ENCODE measurements at places on chromosomes 7 and 10. TPM values are rescaled to one million over a fixed set of nuclear protein-coding genes. Genes with fewer than 3 reads are reported as not detected.
A peak's percentile ranks its signal among the peaks of the same experiment; 100 is the strongest.

- no peaks in the 10 kb centered on the region for H3K4me1 ChIP-seq
- no peak overlapping the region for H3K27ac ChIP-seq
- H3K27me3 ChIP-seq = no peaks in the 10 kb centered on the region
- no peak for DNase-seq
These were observed 146.6 kb downstream of the SH2D4B start for GRCh38 chr10:80684259-80684658.

The ZPBP gene
- total RNA-seq = 0.36 TPM

The FAM20C gene
- 1.1 TPM for total RNA-seq

The MSMB gene
- total RNA-seq = not detected

DNA sequence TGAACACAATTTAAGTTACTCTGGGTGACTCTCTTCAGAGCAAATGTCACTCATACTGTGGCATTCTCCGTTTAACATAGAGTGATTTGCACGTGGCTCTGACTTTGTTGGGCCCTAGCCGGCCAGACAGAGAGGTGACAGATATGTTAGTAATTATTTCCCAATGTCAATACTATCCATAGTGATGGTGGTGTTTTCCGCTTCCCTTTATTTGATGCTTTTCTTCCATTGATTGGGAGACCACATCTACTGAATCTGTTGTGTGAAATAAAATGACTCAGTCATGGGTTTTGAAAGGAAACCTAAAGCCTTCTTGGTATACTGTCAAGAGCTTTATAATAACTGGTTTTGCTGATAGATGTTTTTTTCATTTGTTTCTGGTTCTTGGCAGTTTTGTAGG lies 7.4 kb downstream of the AVL9 start:
- H3K27me3 ChIP-seq = no peaks in the 10 kb centered on the region
- DNase-seq = peak; percentile 71
- peak overlapping the region; percentile 90 for H3K27ac ChIP-seq
- peak overlapping the region; percentile 11 for H3K4me3 ChIP-seq

The TES gene
- total RNA-seq = 65.7 TPM

The GTPBP4 gene
- 119 TPM for total RNA-seq

DNA sequence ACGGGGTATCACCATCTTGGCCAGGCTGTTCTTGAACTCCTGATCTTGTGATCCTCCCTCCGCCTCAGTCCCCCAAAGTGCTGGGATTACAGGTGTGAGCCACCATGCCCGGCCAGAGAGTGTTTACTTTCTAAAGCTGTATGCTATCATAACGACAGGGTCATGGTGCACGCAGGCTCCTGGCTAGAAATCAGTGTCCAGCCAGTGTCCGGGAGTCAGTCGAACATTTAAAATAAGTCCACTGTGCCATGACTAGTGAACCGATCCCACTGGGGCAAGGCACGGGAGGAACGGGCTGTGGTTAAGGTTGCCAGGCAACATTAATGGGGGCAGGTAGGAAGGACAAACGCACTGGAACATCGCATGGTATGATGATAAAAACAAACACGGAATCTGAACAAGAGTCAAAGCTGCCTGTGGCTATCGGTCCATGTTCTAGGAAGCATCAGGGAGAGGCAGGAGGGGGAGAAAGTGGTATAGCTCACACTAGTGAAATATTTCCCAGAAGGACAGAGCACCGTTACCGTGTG lies 89.0 kb upstream of the SEPHS1 start:
- no peaks in the 10 kb centered on the region for H3K36me3 ChIP-seq
- DNase-seq = no peak
- H3K27me3 ChIP-seq = peaks cover 40% of the 10 kb centered on the region
- H3K4me1 ChIP-seq = peaks cover 11% of the 10 kb centered on the region

The HABP2 gene
- not detected for total RNA-seq

DNA sequence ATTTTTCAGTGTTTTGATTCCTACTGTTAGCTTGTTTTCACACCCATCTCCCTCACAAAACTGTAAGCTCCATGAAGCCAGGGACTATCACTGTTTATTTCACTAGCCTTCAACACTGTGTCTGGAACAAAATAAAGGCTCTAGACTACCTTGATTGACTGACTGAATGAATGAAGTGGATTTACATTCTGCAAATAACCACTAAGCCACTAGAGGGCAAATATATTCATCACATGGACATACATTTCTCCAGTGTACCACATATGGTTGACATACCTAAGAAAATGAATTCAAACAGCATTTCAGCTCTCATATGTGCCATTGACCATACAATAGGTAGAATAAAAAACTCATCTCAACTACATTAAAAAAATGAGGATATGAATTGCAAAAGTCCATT lies 185.9 kb downstream of the RAB11FIP2 start:
- H3K36me3 ChIP-seq = no peaks in the 10 kb centered on the region
- H3K4me3 ChIP-seq = no peak overlapping the region
- peaks cover 13% of the 10 kb centered on the region for H3K27me3 ChIP-seq
- H3K4me1 ChIP-seq = no peaks in the 10 kb centered on the region

DNA sequence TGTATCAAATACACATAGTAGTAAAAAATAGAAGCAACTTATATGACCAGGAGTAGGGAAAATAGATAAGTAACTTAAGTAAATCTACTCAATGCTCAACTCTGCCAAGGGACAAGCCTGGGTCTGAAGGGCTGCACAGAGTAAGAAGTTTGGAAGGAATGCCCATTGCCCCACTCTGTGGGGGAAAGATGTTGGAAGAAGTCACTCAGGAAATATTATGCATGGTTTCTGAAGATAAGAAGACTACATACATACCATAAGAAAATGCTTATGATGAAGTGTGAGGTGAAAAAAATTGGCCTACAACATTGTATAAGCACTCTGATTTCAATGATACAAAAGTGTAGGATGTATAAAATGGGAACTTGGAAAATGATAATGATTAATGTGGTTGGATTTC lies 54.0 kb downstream of the LAMB4 start:
- H3K4me1 ChIP-seq = no peaks in the 10 kb centered on the region
- no peak overlapping the region for H3K27ac ChIP-seq
- no peak overlapping the region for H3K4me3 ChIP-seq
- H3K36me3 ChIP-seq = no peaks in the 10 kb centered on the region

- no peak overlapping the region for H3K4me3 ChIP-seq
- H3K36me3 ChIP-seq = no peaks in the 10 kb centered on the region
- H3K27me3 ChIP-seq = peaks cover 5% of the 10 kb centered on the region
- no peak for DNase-seq
These were observed 28.3 kb downstream of the ABCB4 start for GRCh38 chr7:87447116-87447635.

The C7orf57 gene
- 0.74 TPM for total RNA-seq

All from activated CD8-positive, alpha-beta T cell treated with anti-CD3 and anti-CD28 coated beads for 36 hours (primary cell).